ENCODE measurements at places on chromosomes 2 and 18.

GRCh38 chr2:175807031-175807873 is 194.8 kb downstream of the LNPK start:
- no peak for DNase-seq

DNA sequence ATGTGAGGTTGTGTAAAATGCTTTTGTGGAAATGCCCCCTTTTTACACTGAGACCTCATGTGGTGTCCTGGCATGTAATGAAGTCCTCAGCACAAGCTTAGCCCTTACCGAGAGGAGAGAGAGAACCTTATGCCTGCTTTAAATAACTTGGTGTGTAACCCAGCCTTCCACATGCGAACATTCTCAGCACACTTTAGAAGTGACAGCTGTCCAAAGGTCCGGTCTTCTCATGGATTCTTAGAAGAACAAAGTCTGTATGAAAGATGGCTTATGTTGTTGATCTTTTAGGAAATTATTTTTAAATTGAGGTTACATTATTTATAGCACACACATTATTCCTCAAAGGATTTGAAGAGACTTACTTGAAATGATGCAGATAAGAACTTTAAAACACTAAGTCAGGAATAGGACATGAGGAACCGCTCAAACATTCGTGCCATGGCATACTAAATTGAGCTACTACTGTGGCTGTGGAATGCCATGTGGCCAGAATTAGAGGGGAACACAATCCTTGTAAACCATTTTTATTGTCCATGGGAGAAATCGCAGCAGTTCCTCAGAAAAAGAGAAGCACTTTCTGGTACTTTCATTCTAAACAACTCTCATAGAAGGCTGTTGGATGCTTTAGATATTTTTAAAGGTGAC is 79.6 kb downstream of the WDSUB1 start:
- DNase-seq: peak; percentile 38

- no peak for DNase-seq
Measured at GRCh38 chr2:23584054-23584745, 199.2 kb downstream of the KLHL29 start.

- no peak for DNase-seq
Measured at GRCh38 chr2:78029392-78029995, 507.3 kb upstream of the LRRTM4 start.

Measured in GM04504 (cell line).